Body of pancreas (tissue), 4 donors: ENCODE measurements at places on chromosomes 5 and 9. TPM values are rescaled to one million over a fixed set of nuclear protein-coding genes. Genes with fewer than 3 reads are reported as not detected.

Gene NR5A1
- not detected for total RNA-seq

Gene PCDHB15
- 3.1 TPM for total RNA-seq

Gene LCN15
- total RNA-seq, result not detected

Gene EFNA5
- 1.3 TPM for total RNA-seq

Gene NKD2
- total RNA-seq, result 4.2 TPM

Gene SPINK4
- total RNA-seq, result not detected

Gene SLC31A2
- total RNA-seq, result 23.7 TPM

Gene HEMGN
- not detected for total RNA-seq

Gene CMBL
- 4.9 TPM for total RNA-seq
